Activated T-helper 9 cell treated with anti-CD3 and anti-CD28 coated beads, Interleukin-2, amount 50 U/mL, for 16 hours (primary cell): ENCODE measurements at places on chromosomes 5 and 9.

DNA sequence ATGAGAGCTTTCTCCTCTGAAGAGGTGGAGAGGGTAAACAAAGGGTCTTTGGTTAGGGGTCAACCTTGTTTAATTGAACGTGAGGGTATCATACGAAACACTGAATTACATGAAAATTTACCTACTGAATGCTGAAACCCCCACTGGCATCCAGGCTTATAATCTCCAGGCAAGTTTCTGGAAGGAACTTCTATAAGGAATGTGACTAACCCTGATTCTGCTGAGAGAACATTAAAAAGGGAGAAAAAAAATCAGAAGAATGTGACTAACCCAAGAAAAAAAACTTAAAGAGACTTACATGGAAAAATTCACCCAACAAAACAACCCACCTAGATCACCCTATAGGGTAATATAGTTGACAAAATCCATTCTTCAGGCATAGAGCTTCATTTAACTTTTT is 55.5 kb downstream of the APC start:
- no peak for DNase-seq

- no peak for DNase-seq
Observed at GRCh38 chr5:83473346-83474160, 2.0 kb downstream of the VCAN start.

GRCh38 chr5:132387640-132388117 is 18.2 kb downstream of the SLC22A5 start:
- DNase-seq, result no peak

- no peak for DNase-seq
Observed at GRCh38 chr5:145942201-145942600, 5.8 kb downstream of the SH3RF2 start.

GRCh38 chr5:38541174-38541725 is 15.2 kb downstream of the LIFR start:
- no peak for DNase-seq

DNA sequence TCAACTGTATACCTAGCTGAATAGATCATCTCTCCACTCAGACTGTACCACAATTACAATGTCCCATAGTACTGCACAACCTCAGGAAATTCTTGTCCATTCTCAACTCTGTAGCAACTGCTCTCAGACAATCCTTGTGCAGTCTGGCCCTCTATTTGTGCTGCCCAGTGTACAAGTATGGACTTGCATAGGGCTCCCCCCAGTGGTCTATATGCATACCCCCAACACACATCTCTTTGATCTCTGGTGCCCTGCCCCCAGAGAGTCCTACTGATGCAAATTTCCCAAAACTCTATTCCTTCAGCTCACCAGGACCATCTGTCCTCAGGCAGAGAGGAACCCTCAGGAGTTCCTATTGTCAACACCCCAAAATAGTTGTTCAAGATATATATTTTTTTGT is 205.3 kb downstream of the SLCO4C1 start:
- no peak for DNase-seq

DNA sequence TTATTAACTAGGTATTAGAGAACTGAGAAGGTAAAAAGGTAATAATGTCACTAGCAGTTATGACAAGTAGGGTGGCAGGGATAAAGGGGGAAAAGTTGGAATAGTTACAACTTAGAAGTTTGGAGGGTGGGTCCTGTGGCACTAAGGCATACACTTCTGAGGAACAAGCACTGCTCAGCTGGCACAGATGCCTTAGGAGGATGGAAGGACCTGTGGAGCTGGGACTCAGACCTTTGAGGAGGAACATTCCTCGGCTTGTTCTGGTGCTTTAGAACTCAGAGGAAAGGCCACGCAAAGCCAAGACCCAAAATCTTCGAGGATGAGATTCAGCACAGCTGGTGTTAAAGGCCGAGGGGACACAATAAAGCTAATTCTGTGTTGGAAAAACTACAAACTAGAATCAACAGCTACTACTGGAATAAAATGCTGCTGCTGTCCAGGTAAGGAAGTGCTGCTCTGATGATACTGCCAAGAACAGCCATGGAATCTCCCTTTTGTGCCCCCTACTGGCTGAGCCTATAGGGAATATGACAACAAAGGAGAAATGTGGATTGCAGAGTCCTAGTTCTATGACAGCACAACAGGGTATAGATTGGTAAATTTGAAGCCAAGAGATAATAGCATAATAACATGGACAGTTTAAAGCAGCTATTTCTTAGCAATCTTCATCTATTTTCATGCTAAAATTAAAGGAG is 126.7 kb downstream of the SLC25A46 start:
- no peak for DNase-seq
